ENCODE measurements at places on chromosomes 3 and 15.
A peak's percentile ranks its signal among the peaks of the same experiment; 100 is the strongest.

DNA sequence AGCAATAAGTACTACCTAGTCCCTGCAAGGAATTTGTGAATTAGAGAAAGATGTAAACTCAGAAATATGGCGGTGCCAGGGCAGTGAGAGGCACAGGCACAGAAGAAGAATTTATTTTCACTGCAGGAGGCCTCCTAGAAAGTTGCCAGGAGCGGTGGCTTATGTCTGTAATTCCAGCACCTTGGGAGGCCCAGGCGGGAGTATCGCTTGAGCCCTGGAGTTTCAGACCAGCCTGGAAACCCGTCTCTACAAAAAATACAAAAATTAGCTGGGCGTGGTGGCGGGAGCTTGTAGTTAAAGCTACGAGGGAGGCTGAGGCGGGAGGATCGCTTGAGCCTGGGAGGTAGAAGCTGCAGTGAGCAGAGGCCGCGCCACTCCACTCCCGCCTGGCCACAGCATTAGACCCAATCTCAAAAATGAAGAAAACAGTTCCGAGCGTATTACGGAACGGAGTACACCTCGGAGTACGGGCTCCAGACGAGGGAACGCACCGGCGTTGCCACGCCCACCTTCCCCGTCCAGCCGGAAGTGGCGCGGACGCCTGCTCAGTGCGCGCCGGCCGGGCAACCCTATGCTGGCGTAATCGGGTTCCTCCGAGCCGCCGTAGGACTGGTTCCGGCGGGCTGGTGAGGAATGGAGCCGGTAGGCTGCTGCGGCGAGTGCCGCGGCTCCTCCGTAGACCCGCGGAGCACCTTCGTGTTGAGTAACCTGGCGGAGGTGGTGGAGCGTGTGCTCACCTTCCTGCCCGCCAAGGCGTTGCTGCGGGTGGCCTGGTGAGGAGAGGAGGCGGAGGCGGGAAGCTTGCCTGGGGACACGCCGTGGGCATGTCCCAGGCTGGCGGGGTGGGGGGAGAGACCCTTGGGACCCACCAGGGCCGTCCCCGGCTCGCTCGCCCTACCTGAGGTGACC lies at the start of gene FBXO22:
TSS of gene FBXO22 (plus strand) at position 548 of the 909 bp plus-strand sequence. CDS start at position 634, 86 bp downstream.
- DNase-seq, result peak; percentile 83

GRCh38 chr3:126734106-126734723 lies 30.2 kb downstream of the CHCHD6 start:
- DNase-seq, result no peak

DNA sequence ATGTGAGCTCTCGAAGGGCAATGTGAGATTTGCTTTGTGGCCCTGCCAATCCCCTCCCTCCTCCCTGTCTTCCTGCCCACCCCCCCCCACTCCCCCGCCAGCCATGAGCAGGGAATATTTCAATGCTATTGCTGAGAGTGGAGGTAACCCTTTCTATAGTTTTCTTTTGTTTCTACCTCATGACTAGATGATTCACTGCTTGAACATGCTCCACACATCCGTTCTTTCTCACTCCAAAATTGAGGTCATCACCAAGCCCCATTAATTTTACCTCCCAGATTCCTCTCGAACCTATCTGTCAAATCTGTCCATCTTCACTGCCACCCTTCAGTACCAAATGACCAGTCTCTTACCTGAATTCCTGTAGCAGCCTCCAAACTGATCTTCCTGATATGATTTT lies 12.2 kb downstream of the ZNF774 start:
- DNase-seq, result no peak

DNA sequence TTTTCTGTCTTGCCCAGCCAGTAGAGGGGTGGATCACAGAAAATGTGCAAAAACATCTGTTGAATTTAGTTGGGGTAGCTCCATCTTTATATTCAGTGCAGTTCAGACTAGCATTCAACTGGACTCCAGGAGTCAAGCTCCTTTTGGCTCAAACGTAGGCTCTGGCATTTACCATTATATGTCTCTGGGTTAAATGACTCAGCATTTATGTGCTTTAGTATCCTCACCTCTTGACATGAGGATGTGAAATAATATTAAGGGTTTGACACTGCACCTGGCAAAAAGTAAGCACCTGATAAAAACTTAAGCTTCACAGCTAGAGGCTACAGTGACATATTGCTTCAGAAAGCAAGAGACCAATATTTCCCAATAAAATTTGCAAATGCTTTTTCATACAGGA lies 14.8 kb downstream of the PRC1 start:
- no peak for DNase-seq

DNA sequence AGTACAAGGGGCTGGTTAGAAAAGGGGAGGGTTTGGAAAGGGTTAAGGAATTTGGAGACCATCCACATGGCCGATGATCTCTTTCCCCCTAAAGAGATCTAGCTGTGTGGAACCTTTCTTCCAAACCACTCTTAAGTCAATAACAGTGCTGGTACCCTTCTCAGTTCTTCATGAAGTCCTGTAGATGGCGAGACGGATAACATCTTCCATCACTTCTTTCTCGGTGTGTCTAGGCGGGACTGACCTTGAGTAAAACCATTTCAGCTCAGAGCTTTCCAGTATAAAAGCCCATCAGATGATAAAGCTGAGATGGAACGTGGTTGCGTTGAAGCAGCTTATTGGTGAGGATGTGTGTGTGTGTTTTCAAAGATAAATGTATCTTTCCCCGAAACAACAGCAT lies 151.5 kb upstream of the BHLHE40 start:
- no peak for DNase-seq

DNA sequence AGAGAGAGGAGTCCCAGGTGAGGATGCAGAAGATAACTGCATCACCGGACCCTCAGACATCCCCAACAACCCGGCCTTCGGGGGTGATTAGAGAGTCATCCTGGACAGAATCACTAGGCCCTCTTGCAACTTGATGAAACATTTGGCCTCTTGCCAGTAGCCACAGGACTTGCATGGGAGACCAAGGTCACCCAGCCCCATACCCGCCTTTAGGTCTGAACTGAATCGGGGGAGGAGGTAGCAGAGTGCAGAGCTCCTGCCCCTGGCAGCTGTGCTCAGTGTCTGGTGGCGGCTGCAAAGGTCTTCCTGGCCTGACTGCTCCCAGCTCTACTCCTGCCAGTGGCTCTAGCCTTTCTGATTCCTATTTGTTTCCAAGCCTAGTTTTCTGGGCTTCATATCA lies 12.4 kb downstream of the PIF1 start:
- no peak for DNase-seq

GRCh38 chr3:166527325-166527724 lies 690.1 kb upstream of the BCHE start:
- DNase-seq, result no peak

- no peak for DNase-seq
These were observed 94.6 kb downstream of the ZPLD1 start for GRCh38 chr3:102529452-102529851.

GRCh38 chr3:129441782-129442181 lies 1.8 kb downstream of the IFT122 start:
- DNase-seq, result no peak

- DNase-seq, result no peak
These were observed 216.2 kb downstream of the ABHD5 start for GRCh38 chr3:43906849-43907507.

DNA sequence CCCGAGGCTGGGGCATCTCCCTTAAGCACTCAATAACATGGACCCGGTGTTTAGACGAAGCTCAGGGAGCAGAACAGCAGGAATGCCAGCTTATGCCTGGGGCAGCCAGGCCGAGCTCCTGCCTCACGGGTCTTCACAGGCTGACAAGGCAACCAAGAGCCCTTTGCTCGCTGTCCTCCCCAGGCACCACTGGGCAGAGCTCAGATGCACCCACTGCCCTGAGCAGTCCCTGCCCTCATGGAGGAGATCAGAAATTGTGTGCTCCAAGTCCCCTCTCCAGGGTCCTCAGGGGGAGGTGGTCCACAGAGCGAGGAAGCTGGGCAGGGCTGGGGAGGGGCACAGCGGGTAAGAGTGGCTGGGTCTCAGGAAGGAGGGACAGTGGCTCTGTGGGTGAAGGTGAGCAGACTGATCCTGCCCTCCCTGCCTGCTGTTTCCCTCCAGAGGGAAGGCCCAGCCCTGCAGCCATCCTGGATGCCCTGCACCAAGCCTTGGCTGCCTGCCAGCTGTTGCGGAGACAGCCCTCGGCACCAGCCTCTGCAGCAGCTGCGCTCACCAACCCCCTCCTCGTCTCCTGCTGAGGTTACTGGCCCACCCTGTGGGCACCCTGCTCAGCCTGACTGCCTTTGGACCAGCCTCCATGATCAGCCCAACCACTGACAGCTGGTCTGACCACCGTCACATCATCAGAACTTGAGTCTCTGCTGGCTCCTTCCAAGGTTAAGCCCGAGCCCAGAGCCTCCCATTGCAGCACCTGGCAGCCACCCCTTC lies 21.1 kb upstream of the GP9 start:
- DNase-seq, result no peak

DNA sequence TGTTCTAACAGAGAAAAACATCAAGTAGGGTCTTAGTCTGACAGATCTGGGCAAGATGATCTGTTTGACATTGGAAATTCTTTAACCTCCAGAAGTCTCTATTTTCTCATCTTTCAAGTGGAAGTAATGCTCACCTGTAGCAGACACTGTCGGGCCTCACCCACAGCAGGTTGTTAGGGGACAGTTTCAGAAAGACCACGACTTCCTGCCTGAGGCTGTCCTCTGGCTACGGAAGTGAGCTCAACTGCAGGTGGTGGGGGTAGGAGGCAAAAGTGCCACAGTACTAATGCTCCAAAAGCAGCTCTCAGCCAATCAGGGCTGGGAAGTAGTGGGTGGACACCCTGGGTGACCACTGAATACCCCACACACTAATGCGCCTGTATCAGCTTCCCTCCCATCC lies 111.4 kb upstream of the TOPAZ1 start:
- DNase-seq, result no peak

DNA sequence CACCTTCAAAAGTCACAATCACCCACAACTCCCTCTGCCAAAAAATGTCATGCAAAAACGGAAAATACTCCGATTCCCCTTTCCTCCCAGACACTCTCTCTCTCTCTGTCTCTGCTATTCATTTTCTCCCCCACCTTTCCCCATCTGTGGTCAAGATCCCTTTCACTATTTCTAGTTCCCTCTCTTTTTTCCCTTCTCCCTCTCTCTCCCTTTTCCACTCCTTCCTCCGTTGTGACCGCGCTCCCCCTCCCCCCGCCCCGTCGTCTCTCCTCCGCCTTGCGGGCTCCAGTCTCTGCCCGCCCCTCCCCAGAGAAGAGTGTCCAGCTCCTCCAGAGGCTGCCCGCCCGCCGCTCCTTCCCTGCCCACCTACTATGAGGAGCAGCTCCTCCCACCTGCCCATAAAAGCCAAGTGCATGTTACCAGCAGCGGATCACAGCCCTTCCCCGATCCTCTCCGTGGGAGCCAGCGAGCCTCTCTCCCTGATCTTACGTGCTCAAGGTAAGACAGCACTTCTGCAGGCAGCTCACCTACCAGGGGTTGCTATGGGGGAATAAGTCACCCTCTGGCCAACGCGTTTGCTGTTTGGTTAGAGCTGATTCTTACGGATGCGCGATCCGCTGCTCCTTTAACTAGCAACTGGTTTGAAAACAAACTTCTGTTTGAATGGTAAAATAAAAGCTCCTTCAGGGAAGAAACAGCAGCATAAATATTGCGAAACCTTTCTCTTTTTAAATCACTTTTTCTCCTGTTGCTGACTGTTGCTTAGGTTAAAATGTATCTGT lies at the start of gene COL8A1:
TSS of gene COL8A1 (plus strand) at position 428 of the 782 bp plus-strand sequence. CDS start 152,089 bp downstream, outside the sequence.
- DNase-seq, result no peak

DNA sequence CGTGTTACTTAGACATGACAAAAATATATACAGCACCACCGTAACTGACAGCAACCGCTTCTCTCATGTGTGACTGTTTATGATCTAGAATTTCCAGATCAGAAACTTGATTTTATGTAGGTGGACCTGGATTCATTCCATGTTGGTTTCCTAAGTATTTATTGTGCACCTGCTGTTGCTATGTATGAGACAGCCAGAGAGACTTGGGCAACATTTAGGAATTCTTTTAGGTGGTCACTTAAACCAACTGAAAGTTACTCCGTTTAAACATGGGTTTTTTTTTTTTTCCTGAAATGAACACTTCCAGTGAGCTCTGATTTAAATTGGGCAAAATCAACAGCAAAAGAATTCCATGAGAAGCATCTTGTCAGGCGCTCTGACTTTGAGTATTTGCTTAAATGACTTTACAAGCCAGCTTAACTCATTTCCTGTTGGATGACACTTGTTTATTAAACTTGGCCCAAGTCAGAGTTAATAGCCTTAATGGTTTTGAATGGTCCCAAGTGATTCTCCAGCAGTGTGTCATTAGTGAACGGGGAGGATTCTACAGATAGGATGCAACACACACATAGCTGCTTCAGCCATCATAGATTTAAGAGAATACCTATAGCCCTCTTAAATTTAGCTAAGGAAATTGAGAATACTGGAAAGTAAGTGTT lies 31.8 kb downstream of the MITF start:
- no peak for DNase-seq

DNA sequence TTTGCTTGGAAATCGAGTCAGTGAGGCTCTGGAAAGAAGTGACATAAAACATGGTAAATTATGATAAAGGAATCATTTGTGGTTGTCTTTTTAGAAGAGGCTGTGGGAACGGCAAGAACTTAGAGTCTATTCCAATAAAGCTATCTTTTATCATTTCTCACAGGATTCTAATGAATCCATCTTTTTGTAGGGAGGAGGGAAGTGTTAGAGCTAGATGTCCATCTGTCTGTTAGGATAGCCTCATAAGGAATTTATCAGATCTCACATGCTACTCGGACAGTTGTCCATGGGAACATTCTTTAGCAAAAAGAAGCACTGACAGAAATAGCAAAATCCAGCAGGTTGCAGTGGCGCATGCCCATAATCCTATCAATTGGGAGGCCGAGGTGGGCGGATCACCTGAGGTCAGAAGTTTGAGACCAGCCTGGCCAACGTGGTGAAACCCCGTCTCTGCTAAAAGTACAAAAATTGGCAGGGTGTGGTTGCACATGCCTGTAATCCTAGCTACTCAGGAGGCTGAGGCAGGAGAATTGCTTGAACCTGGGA lies 37.0 kb downstream of the STARD9 start:
- DNase-seq, result no peak

DNA sequence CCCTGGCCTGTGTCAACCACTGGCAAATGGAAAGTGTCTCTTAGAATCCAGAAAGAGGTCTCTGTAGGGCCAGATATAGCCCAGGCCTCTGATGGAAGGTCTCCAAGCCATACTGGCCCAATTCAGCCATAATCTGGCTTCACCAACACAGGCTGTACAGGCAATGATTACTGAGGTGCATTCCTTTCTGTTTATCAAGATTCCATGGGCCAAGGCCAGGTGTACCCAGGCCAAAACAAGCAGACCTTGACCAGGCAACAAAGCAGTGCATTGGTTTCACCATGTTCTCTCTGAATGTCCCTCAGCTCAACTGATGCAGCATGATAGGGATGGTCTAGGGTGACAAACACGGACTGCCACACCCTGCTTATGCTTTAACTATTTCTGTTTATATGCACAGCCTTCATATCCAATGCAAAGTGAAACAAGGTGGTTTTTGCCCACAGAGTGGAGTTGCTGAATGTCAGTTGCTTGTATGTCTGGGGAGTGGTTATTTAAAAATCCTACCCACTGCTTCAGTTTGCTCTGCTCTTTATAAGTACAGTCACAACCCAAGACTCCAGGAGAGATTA lies 25.2 kb downstream of the CCNL1 start:
- DNase-seq, result no peak

DNA sequence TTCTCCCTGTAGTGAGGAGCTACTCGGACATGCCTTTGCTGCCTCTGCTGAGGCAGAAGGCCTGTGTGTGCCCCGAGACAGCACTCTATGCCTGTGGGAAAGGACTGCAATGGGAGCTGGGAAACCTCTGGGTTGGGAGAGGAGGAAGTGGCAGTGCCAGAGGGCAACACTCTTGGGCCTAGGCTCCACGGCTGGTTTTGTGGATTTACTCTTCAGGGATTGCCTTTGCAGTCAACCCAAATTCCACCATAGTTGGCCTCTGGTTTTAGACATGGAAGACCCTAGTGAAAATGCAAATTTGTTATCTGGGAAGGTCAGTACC lies 46.8 kb downstream of the ITGA11 start:
- DNase-seq, result no peak
